ENCODE measurements at places on chromosomes 3 and 15.

GRCh38 chr3:46090161-46090591, 62.9 kb upstream of the XCR1 start:
- H3K4me1 ChIP-seq: peaks cover 3% of the 10 kb centered on the region
- H3K27me3 ChIP-seq: peaks cover 16% of the 10 kb centered on the region
- H3K27ac ChIP-seq: no peak overlapping the region
- no peak overlapping the region for H3K4me3 ChIP-seq
- no peak for DNase-seq
- H3K36me3 ChIP-seq: no peaks in the 10 kb centered on the region

DNA sequence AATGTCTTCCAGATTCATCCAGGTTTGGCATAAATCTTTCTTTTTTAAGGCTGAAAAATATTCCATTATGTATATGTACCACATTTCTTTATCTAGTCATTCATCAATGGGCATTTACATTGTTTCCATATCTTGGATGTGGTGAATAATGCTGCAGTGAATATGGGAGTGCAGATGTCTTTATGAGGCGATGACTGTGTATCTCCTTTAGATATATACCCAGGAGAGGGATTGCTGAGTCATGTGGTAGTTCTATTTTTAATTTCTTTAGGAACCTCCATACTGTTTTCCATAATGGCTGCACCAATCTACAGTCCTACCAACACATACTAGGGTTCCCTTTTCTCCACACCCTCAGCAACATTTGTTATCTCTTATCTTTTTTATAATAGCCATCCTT, 96.3 kb downstream of the LRRC28 start:
- H3K36me3 ChIP-seq: peaks cover 5% of the 10 kb centered on the region
- DNase-seq: no peak
- H3K27ac ChIP-seq: no peak overlapping the region

DNA sequence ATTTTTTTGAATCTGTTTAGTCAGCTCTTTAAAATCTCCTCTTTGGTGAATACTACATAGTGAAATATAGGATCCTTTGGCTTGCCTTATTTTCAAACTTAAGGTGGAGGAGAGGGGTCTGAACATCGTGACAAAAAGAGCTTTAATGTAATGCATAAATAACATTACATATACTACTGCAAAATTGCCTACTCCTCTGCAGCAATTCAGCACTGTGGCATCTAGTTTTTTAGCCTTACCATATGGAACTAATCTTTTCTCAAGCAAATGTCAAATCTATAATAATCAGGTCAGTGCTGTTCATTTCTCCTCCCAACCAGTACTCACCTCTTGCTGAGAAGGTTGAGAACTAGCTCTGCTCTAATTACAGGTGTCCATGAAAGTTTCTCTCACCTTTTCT, 394.0 kb upstream of the CDIN1 start:
- no peaks in the 10 kb centered on the region for H3K27me3 ChIP-seq
- no peak overlapping the region for H3K27ac ChIP-seq
- H3K4me3 ChIP-seq: no peak overlapping the region
- no peaks in the 10 kb centered on the region for H3K36me3 ChIP-seq
- no peak for DNase-seq
- H3K4me1 ChIP-seq: peaks cover 12% of the 10 kb centered on the region

GRCh38 chr3:69716119-69716518, 23.1 kb upstream of the MITF start:
- no peaks in the 10 kb centered on the region for H3K27me3 ChIP-seq
- H3K4me3 ChIP-seq: no peak overlapping the region
- H3K27ac ChIP-seq: no peak overlapping the region
- no peaks in the 10 kb centered on the region for H3K4me1 ChIP-seq
- H3K36me3 ChIP-seq: no peaks in the 10 kb centered on the region
- no peak for DNase-seq

GRCh38 chr15:57505056-57505715, 86.5 kb upstream of the MYZAP start:
- DNase-seq: no peak
- peaks cover 93% of the 10 kb centered on the region for H3K4me1 ChIP-seq
- no peaks in the 10 kb centered on the region for H3K27me3 ChIP-seq

DNA sequence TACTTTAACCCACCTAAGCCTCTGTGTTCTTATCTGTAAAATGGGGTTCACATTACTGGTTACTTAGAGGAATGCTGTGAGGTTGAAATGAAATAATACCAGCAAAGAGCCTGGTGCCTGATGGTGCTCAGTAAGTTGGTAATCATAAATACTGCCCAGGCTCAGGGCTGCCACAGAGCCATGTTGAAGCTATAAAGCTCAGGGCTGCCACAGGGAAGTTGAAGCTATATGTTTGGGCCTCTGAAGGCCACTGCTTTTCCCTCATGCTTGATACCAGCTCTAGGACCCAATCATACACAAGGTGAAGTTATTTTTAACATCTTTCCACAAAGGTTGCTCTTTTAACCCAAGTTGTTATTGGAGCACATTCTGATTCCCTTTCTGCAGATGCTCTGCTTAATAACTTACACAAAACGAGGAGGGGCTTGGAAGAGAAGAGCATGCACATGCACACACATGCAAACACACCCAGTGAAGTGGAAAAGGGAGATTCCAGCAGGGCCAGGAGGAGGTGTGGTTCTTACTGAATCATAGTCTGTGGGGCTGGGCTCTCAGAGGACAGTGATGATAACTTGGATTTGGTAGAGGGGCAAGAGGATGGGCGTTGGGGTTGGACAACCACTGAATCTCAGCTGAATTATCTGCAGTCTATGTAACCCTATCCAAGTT, 17.4 kb downstream of the PARP14 start:
- H3K4me3 ChIP-seq: no peak overlapping the region
- no peaks in the 10 kb centered on the region for H3K27me3 ChIP-seq
- no peaks in the 10 kb centered on the region for H3K4me1 ChIP-seq
- H3K27ac ChIP-seq: no peak overlapping the region
- peaks cover 27% of the 10 kb centered on the region for H3K36me3 ChIP-seq

- peaks cover 16% of the 10 kb centered on the region for H3K4me1 ChIP-seq
- no peak overlapping the region for H3K4me3 ChIP-seq
- no peaks in the 10 kb centered on the region for H3K27me3 ChIP-seq
- no peak for DNase-seq
- no peak overlapping the region for H3K27ac ChIP-seq
- H3K36me3 ChIP-seq: peaks cover 20% of the 10 kb centered on the region
Observed at GRCh38 chr15:58697220-58697619, 52.3 kb downstream of the ADAM10 start.

- H3K27me3 ChIP-seq: no peaks in the 10 kb centered on the region
- peaks cover 38% of the 10 kb centered on the region for H3K4me1 ChIP-seq
- H3K36me3 ChIP-seq: no peaks in the 10 kb centered on the region
- peak; percentile 49 for DNase-seq
- H3K4me3 ChIP-seq: no peak overlapping the region
Observed at GRCh38 chr3:195098741-195099525, 172.0 kb downstream of the XXYLT1 start.

DNA sequence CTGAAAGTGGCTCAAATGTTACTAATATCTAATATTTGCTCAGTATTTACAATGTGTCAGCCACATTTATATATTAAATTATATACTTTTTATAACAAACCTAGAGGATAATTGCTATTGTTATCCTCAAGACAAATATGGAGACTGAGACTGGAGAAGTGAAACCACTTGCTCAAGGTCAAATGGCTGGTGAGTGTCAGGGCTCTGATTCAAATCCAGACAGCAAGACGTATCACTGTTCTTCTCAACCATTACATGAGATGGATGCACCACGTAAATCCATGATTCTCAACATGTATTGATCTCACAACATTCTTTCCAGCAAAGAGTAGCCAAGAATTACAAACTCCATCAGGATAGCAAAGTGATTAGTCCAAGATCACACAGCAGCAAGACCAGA, 53.8 kb upstream of the CPB1 start:
- H3K4me1 ChIP-seq: no peaks in the 10 kb centered on the region
- no peak overlapping the region for H3K4me3 ChIP-seq
- no peaks in the 10 kb centered on the region for H3K27me3 ChIP-seq
- no peaks in the 10 kb centered on the region for H3K36me3 ChIP-seq

DNA sequence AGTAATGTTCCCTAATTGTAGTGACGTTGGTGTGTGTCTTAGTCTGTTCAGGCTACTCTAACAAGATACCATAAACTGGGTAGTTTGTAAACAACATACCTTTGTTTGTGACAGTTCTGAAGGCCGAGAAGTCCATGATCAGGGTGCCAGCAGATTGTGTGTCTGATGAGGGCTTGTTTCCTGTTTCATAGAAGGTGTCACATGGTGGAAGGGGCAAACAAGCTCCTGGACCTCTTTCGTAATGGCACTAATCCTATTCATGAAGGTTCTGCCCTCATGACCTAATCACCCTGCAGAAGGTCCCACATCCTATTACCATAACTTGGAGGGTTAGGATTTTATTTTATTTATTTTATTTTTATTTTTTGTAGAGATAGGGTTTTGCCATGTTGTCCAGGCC, 11.1 kb downstream of the ATXN7 start:
- H3K36me3 ChIP-seq: no peaks in the 10 kb centered on the region
- no peak overlapping the region for H3K27ac ChIP-seq
- H3K4me1 ChIP-seq: peaks cover 44% of the 10 kb centered on the region
- H3K27me3 ChIP-seq: no peaks in the 10 kb centered on the region
- no peak overlapping the region for H3K4me3 ChIP-seq

DNA sequence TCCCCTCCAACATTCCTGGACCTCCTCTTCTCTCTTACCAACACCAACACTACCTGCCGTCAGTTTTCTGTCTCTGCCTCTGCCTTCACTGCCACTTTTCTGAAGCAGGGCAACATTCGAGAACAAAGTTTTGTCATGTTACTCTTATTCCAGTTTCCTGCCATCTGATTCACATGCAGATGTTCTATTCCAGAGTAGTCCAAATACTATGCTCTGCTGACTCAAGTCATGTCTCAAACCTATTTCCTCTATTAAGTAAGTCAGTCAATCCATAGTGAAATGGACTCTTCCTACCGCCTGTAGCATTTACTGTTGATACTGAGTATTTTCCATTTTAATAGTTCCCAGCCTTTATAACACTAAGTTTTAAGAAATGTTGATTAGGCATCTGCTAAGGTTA, 43.4 kb downstream of the ESYT3 start:
- H3K27ac ChIP-seq: no peak overlapping the region
- H3K36me3 ChIP-seq: no peaks in the 10 kb centered on the region
- H3K4me3 ChIP-seq: no peak overlapping the region
- DNase-seq: no peak
- H3K27me3 ChIP-seq: no peaks in the 10 kb centered on the region

- H3K4me3 ChIP-seq: no peak overlapping the region
- no peaks in the 10 kb centered on the region for H3K36me3 ChIP-seq
- peak; percentile 68 for DNase-seq
- H3K27me3 ChIP-seq: no peaks in the 10 kb centered on the region
Observed at GRCh38 chr15:99409097-99409473, 156.7 kb upstream of the MEF2A start.

GRCh38 chr3:124256156-124256555, 264.2 kb upstream of the ROPN1 start:
- H3K27ac ChIP-seq: no peak overlapping the region
- DNase-seq: no peak
- peaks cover 30% of the 10 kb centered on the region for H3K4me1 ChIP-seq
- no peaks in the 10 kb centered on the region for H3K27me3 ChIP-seq
- H3K4me3 ChIP-seq: no peak overlapping the region

GRCh38 chr15:68730471-68730919, 90.2 kb downstream of the ANP32A start:
- H3K4me3 ChIP-seq: no peak overlapping the region
- H3K4me1 ChIP-seq: peaks cover 11% of the 10 kb centered on the region
- peak; percentile 43 for DNase-seq
- H3K36me3 ChIP-seq: peaks cover 4% of the 10 kb centered on the region
- no peak overlapping the region for H3K27ac ChIP-seq

GRCh38 chr15:39828374-39828931, 45.8 kb upstream of the FSIP1 start:
- DNase-seq: no peak
- H3K27me3 ChIP-seq: no peaks in the 10 kb centered on the region
- H3K4me1 ChIP-seq: peaks cover 27% of the 10 kb centered on the region
- peak overlapping the region; percentile 90 for H3K27ac ChIP-seq

DNA sequence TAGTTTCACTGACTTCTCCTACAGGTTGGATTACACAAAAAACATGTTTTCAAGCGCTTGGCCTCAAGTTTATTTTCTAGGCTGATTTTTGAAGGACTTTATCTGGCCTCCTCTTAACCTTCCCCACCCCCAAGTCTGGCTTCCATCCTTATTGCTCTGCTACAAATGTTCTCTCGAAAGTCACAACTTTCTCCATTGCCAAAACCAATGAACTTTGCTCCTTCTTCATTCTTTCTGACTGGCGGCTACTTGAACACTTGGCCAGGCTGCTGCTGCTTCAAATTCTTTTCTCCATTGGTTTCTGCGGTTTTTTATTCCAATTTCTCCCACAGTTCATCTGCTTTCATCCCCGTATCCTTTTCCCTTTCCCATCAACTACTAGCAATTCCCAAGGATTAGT, 106.6 kb downstream of the TOP2B start:
- no peaks in the 10 kb centered on the region for H3K27me3 ChIP-seq
- no peak overlapping the region for H3K27ac ChIP-seq
- no peaks in the 10 kb centered on the region for H3K36me3 ChIP-seq
- H3K4me1 ChIP-seq: peaks cover 14% of the 10 kb centered on the region

DNA sequence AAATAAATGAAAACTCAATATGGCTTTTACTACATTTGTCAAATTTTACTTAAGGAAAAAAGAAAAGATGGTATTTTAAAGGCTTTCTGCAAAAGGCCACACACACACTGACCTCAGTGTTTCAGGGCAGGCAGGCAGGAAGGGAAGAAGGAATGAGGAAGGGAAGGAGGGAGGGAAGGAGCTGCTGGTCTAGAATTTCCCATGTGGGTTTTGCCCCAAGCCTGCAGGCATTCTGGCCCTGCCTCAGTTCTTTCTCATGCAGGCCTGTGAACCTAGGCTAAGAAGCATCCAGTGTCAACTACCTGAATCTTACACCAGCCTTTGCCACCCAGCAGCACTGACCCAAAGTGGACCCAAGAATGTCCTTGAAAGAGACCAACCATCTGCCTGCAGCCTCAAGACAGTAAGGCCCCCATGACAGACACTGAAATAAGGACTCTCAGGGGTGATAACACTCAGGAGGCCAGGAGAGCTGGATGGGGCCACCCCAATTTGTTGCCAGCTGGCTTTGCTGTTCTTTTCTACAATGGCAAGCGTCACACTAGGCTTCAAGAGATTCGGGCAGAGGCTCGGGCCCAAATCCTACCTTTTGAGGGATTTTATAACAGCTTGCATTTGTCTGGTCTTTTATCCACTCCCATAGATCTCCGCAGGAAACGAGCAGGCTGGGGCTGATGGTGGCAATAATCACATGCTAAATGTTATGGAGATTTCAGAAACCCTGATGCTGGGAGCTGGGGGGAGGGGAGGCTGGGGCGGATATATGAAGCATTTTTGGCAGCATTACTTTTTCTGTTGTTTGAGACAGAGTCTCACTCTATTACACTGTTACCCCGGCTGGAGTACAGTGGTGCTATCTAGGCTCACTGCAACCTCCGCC, 51.4 kb downstream of the XXYLT1 start:
- H3K27ac ChIP-seq: peak overlapping the region; percentile 36
- H3K27me3 ChIP-seq: no peaks in the 10 kb centered on the region
- peaks cover 3% of the 10 kb centered on the region for H3K36me3 ChIP-seq

- no peak for DNase-seq
Observed at GRCh38 chr15:92809880-92810361, 90.2 kb upstream of the CHD2 start.

GRCh38 chr15:75712668-75713337, at the start of gene CSPG4:
TSS of gene CSPG4 (minus strand) at chr15:75712848. CDS start at chr15:75712755, 93 bp downstream.
- peaks cover 34% of the 10 kb centered on the region for H3K4me1 ChIP-seq
- H3K27ac ChIP-seq: peak within 1 kb of the TSS; percentile 82
- H3K27me3 ChIP-seq: no peaks in the 10 kb centered on the region
- peak within 1 kb of the TSS; percentile 91 for H3K4me3 ChIP-seq
